ENCODE measurements at places on chromosomes 7 and 10. TPM values are rescaled to one million over a fixed set of nuclear protein-coding genes. Genes with fewer than 3 reads are reported as not detected.

DRGX gene
- not detected for total RNA-seq

GRCh38 chr10:3048119-3049019 lies 19.0 kb upstream of the PFKP start:
- DNase-seq = no peak

DNA sequence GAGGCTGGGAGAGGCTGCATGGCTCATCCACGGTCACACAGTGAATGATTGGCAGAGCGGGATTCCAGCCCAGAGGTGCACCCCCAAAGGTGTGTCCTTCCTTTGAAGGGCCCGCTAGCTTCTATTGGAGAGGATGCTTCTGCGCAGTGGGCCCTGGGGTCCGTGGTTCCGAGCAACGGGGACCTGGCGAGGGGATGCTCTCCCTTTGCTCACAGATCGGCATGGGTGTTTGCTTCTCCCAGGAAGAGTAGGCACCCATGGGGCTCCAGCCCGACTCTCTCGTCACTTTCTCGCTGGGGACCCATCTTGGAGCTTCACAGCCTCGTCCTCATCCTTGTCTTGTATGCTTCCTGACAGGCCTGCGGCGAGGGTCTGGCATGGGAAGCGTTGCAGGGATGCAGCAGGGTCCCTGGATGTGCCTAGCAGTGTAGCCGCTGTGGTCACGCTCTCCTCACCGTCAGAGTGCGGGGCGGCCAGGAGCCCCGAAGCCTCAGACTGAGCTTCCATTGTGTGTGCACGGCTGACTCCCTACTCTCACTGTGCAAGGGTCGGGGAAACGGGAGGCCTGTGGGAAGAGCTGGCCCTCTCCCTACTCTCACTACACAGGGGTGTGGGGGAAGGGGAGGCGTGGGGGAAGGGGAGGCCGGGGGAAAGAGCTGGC lies 538.5 kb upstream of the FOXK1 start:
- no peak for DNase-seq

- DNase-seq = no peak
Observed at GRCh38 chr7:379456-380138, 89.6 kb downstream of the FOXL3 start.

SPDYE11 gene
- total RNA-seq = not detected

- DNase-seq = no peak
Observed at GRCh38 chr7:47508389-47509380, 73.2 kb downstream of the TNS3 start.

DNA sequence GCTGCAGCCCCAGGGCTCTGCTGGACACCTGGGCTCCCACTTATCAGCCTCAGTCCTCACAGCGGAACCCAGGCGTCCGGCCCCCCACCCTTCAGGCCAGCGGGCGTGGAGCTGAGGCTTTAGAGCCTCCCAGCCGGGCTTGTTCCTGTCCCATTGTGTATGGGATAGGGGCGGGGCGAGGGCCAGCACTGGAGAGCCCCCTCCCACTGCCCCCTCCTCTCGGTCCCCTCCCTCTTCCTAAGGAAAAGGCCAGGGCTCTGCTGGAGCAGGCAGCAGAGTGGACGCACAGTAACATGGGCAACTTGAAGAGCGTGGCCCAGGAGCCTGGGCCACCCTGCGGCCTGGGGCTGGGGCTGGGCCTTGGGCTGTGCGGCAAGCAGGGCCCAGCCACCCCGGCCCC lies 2.7 kb downstream of the NOS3 start:
- DNase-seq = peak; percentile 88

DNA sequence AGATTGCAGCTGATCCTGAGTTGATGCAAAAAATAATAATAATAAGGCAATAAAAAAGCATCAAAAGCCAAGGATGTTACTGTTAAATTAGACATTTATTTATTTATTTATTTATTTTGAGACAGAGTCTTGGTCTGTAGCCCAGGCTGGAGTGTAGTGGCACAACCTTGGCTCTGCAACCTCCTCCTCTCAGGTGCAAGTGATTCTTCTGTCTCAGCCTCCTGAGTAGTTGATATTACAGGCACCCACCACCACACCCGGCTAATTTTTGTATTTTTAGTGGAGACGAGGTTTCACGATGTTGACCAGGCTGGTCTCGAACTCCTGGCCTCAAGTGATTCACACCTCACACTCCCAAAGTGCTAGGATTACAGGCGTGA lies 465.5 kb upstream of the NRP1 start:
- DNase-seq = no peak

PBLD gene
- total RNA-seq = 3.6 TPM

DNA sequence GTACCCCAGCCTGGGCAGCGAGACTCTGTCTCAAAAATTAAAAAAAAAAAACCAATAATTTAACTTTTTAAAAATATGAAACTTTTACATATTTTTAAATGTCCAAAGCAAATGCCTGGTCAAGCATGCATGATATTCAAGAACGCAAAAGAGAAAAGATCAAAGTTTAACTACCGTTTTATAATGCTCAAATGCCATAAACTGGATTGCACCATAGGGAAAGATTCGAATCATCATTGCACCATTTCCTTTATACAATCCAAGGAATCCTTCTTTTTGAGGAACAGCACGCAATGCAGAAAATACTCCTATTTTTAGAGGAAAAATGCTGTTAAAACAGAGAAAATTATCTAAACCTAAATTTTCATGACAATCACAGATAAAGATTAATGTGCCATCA lies 20.9 kb downstream of the SLC25A16 start:
- DNase-seq = no peak

DNA sequence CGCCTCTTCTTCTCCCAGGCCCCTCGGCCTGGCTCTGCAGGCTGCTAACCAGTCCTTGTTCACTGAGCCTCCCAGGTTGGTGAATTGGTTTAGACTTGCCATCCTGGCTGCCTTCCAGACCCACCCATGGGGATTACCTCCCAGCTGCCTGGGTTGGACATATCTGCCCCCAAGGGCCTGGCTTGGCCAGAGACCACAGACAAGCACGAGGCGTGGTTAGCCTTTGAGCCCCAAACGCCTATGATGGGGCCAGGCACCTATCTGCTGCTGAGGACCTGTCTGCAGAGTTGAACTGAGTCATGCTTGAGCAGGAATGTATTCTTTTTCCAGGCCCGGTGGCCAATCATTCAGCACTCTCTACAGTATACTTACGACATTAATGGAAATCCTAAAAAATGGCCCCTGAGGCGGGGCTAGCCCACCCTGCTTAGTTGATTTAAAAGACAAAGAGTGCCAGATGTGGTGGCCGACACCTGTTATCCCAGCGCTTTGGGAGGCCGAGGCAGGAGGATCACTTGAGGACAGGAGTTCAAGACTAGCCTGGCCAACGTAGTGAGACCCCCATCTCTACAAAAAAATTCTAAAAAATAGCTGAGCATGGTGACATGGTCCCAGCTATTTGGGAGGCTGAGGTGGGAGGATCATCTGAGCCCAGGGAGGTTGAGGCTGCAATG lies 361.5 kb downstream of the FRMD4A start:
- no peak for DNase-seq

- DNase-seq = no peak
Observed at GRCh38 chr7:73894733-73895551, 34.0 kb downstream of the TMEM270 start.

- no peak for DNase-seq
Observed at GRCh38 chr7:55028011-55028410, 9.2 kb downstream of the EGFR start.

COMTD1 gene
- total RNA-seq = 14.0 TPM

GRCh38 chr7:157658851-157659412 lies 322.1 kb downstream of the DNAJB6 start:
- DNase-seq = no peak

GRCh38 chr7:28199021-28199510 lies 18.5 kb upstream of the JAZF1 start:
- no peak for DNase-seq

- DNase-seq = no peak
Observed at GRCh38 chr7:11026452-11027359, 53.0 kb downstream of the PHF14 start.

- peak; percentile 52 for DNase-seq
Observed at GRCh38 chr7:73738220-73738611, 386 bp downstream of the ABHD11 start.

GRCh38 chr7:29723599-29723998 lies 82.7 kb upstream of the WIPF3 start:
- peak; percentile 32 for DNase-seq

- DNase-seq = no peak
Observed at GRCh38 chr7:20597339-20597738, 18.1 kb upstream of the ABCB5 start.

DNA sequence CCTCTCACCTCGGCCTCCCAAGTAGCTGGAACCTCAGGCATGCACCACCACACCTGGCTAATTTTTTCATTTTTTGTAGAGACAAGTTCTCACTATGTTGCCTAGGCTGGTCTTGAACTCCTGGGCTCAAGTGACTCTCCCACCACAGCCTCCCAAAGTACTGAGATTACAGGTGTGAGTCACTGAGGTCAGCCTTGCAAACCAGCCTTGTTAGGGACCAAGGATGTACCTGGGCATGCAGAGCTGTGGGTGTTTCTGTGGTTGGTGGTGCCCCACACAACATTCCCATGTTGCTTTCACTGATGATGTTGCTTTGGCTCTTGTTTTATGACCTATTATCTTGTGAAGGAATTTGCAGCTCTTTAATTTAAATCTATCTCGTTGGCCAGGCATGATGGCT lies 54.8 kb downstream of the OTUD1 start:
- no peak for DNase-seq

DNA sequence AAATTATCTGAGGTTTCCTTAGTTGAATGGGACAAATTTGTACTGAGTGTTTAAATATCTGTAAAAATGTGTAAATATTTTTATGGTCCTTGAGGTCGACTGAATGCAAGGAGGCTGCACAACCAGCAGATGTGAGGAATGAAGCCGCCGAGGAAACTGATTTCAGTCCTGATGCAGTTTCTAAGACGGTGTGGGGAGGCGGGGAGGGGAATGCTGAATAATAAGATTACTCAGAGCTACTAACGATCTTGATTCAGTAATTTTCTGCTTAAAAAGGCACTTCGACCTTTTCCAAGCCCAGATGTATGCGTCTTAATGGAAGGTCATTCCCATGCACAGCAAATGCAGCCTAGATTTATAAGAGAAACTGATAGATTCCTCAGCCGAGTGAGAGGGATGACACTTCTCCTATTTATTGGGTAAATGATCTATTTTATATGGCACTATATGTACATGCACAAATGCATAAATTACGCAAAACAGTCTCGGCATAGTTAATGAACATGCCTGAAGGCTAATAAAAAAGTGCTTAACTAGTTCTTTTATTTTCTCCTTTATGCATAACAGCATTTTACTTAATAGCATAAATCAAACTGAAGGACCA lies 167.6 kb upstream of the PITRM1 start:
- no peak for DNase-seq

- no peak for DNase-seq
Observed at GRCh38 chr7:157545681-157546060, 208.9 kb downstream of the DNAJB6 start.

RINT1 gene
- 23.4 TPM for total RNA-seq

- no peak for DNase-seq
Observed at GRCh38 chr7:95578299-95578855, 17.9 kb downstream of the PDK4 start.

DNA sequence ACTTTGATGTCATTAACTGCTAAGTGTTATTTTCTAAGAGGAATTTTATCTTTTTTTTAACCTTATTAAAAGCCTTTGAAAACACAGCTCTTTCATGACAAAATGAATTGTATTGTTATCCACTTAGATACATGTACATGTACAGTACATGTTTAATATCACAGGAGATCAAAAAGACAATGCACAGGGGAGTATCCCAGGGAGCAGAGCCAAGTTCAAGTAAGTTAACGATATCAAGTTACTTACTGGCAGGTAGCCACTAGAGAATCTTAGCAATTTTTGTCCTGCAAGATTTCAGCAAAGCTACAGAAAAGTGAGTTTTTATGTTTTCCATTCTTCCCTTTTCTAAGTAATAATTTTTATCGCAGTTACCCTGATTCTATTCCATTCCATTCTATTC lies 33.9 kb upstream of the ARL4A start:
- peak; percentile 21 for DNase-seq
